ENCODE measurements at places on chromosomes 16 and 17.

DNA sequence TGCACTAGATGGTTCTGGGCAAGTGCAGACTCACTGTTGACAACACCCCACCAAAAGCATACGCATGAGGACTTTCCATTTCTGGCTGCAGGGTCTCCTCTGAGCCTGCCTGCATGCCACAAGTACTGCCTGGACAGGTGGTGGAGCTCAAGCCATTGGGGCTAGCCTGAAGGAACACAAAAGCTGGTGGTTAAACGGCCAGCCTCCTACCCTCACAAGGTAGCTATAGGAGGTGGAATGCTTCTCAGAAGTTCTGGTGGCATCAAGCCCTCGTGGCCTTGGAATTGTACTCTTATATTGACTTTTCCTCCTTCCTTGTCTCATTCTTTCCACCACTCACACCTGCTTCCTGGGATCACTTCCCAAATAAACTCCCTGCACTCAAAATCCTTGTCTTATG is 56.6 kb upstream of the BCAR1 start:
- H3K36me3 ChIP-seq, result peaks cover 21% of the 10 kb centered on the region
- no peak for DNase-seq
- no peaks in the 10 kb centered on the region for H3K27me3 ChIP-seq
- H3K4me3 ChIP-seq, result no peak overlapping the region
- H3K27ac ChIP-seq, result no peak overlapping the region

DNA sequence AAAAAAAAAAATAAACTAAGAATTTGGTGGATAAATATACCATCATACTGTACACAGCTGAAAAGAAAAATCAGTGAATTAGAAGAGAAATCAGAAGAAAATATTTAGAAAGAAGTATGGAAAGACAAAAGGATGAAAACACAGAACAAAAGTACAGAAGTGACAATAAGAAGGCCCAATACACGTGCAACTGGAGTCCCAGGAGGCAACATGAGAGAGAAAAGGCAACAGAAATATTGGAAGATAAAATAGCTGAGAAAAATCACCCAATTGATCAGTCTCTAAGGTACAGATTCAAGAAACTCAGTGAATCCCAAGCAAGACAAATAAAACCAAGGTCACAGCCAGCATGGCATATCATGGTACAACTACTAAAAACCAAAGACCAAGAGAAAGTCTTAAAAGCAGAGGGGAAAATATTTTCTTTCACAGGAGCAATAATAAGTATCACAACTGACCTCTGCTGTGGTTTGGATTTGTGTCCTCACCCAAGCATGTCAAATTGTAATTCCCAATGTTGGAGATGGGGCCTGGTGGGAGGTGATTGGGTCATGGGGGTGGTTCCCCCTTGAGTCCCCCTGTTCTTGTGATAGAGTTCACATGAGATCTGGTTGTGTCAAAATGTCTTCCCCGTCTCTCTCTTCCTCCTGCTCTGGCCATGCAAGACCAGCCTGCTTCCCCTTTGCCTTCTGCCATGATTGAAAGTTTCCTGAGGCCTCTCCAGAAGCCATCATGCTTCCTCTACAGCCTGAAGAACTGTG is 20.2 kb upstream of the ENGASE start:
- no peak overlapping the region for H3K4me3 ChIP-seq
- no peak for DNase-seq
- no peaks in the 10 kb centered on the region for H3K4me1 ChIP-seq
- no peak overlapping the region for H3K27ac ChIP-seq
- peaks cover 3% of the 10 kb centered on the region for H3K27me3 ChIP-seq

- H3K4me3 ChIP-seq, result no peak overlapping the region
- DNase-seq, result no peak
- no peaks in the 10 kb centered on the region for H3K27me3 ChIP-seq
- no peaks in the 10 kb centered on the region for H3K4me1 ChIP-seq
Observed at GRCh38 chr16:87681981-87682570, 79.8 kb downstream of the JPH3 start.

DNA sequence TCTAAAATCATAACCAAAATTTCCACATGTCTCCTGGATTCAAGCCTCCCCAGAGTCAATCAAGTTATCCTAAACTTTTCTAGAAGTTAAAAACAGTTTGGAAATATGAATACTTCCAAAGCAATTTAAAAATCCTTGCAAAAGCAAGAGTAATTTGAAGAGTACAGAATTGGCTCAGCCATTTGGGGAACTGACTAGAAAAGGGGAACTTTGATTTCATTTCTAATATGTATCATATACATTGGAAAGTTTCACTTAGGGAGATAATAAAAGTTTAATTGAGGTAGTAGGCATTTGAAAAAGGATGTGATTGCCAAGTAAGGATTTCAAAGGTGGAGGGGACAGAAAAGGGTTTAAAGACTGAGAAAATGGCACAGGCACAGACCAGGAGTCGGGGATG is 9.0 kb upstream of the SLFN12L start:
- no peak overlapping the region for H3K4me3 ChIP-seq
- no peak for DNase-seq
- H3K4me1 ChIP-seq, result peaks cover 9% of the 10 kb centered on the region
- no peaks in the 10 kb centered on the region for H3K27me3 ChIP-seq
- H3K36me3 ChIP-seq, result no peaks in the 10 kb centered on the region
- H3K27ac ChIP-seq, result no peak overlapping the region

- no peak overlapping the region for H3K27ac ChIP-seq
- peaks cover 35% of the 10 kb centered on the region for H3K4me1 ChIP-seq
- H3K27me3 ChIP-seq, result no peaks in the 10 kb centered on the region
- H3K4me3 ChIP-seq, result no peak overlapping the region
- no peak for DNase-seq
Observed at GRCh38 chr17:74217037-74217730, 3.8 kb downstream of the TTYH2 start.
